ENCODE measurements at places on chromosomes 12 and 14. TPM values are rescaled to one million over a fixed set of nuclear protein-coding genes. Genes with fewer than 3 reads are reported as not detected.

The TRHDE gene
- total RNA-seq: not detected

The SIX1 gene
- 0.22 TPM for total RNA-seq

The ANO2 gene
- 84.1 TPM for total RNA-seq

The RILPL2 gene
- total RNA-seq: 3.1 TPM

The SLC22A17 gene
- 0.22 TPM for total RNA-seq

GRCh38 chr12:16266085-16266484, 11.4 kb downstream of the SLC15A5 start:
- no peak for DNase-seq

- no peak for DNase-seq
Observed at GRCh38 chr14:23209651-23210423, 26.4 kb upstream of the SLC7A8 start.

DNA sequence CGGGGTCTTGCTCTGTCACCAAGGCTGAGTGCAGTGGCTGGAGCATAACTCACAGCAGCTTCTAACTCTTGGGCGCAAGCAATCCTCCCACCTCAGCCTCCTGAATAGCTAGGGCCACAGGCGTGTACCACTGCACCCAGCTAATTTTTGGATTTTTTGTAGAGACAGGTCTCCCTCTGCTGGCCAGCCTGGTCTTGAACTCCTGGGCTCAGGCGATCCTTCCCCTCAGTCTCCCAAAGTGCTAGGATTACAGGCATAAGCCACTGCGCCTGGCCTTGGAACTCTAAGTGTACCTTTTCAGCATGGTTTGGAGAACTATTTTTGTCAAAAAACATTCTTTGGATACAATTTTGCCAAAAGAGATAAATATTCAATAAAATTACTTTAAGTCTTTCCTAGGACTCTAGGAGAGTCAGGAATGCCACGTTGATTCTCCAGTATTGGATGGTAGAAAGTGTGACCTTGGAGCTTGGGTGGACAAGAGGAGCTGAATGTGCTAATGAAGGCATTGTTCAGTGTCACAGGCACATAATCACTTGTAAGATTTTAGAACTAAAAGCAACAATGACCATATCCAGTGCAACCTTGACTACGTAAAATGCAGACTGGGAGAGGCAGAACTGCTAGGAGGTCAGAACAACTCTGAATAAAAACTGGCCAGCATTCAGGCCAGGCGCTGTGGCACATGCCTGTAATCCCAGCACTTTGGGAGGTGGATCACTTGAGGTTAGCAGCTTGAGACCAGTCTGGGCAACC, 2.8 kb downstream of the SRSF9 start:
- peak; percentile 55 for DNase-seq

GRCh38 chr14:71355324-71356201, 448.3 kb downstream of the PCNX1 start:
- no peak for DNase-seq

GRCh38 chr14:101624536-101624935, 63.2 kb downstream of the DIO3 start:
- DNase-seq: no peak

DNA sequence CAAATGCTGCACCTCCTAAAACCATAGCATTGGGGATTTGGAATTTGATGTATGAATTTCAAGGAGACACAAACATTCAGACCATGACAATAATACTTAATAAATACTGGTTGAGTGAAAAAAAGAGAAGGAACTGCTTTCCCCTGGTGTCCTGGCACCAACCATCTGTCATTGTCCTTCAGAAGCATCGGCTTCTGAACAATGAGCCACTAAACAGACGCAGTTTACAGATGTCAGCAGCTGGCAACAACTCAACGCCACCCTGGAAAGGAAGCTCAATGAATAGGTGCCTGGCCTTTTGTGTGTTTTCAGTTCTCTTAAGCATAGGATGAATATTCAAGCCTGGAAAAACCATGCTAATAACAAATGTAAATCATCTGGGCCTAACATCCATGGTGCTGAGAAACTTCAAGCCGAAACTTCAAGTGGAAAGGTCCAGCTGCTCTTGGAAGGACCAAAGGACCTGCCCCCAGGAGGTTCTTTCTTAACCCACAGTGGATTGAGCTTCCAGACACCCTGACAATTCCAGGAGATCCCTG, 101.3 kb downstream of the WIF1 start:
- DNase-seq: no peak

DNA sequence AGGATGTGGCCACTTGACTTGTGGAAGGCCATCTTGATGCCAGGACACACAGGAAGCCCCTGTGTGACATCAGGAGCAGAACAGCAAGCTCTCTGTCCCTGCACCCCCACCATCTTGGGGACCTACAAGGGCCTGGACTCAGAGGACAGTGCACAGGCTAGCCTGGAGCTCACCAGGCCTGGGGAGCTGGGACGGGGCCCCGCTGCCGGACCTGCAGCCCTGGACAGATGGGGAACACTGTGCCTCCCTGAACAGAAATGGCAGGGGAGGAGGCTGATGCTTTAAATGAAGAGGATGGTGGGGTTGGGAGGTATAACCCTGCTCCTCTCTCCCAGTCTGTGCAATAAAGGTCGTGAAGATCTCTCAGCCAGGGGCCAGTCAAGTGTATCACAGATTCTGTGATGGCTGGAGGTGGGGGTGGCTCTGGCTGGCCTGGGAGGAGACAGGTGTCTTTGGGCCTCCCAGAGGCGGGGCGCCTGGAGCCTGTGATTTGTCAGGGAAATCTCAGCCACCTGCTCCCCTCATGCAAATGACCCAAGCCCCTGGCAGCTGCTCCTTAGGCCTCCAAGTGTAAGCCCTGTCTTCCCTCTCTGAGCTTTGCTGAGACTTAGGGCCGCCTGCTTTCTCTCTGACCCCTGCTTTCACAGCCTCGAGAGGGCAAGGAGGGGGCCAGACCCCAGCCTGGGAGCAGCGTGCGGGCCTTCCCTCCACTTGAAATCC, 1.1 kb upstream of the GNB3 start:
- no peak for DNase-seq

DNA sequence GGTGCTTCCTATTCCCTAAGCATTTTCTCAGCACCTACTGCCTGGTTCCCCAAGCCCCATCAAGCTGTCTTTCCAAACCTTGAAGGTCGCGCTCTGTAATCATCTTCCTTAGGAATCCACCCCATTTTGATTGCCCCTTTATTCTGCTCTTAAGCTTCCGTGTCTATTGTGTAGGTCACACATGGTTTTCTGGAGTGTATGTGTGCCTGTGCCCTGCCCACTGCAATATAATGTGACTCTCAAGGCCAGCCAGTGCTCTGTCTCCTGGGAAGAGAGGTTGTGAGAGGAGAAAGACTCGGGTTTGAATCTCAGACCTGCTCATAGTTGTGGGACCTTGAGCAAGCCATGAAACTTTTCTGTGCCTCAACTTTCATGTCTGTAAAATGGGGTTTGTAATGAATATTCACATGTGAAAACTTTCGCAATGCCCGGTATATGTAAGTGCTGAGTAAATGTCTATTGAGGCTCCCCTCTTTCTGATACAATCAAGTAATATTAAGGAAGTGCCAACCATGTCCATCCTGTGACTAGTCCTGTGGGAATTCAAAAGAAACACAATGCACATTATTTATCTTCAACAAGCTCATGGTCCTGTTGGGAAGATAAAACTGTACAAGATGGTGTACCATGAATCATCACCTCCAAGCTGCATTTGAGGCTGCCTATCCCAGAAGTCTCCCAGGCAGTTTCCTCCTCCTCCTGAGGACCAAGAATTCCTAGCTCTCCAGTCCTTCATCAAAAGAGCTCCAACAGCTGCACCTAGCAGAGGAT, 774 bp upstream of the KRT75 start:
- no peak for DNase-seq

GRCh38 chr12:12425001-12425400, 68.1 kb downstream of the BORCS5 start:
- DNase-seq: no peak

- no peak for DNase-seq
Observed at GRCh38 chr14:55450539-55450938, 10.1 kb upstream of the TBPL2 start.

DNA sequence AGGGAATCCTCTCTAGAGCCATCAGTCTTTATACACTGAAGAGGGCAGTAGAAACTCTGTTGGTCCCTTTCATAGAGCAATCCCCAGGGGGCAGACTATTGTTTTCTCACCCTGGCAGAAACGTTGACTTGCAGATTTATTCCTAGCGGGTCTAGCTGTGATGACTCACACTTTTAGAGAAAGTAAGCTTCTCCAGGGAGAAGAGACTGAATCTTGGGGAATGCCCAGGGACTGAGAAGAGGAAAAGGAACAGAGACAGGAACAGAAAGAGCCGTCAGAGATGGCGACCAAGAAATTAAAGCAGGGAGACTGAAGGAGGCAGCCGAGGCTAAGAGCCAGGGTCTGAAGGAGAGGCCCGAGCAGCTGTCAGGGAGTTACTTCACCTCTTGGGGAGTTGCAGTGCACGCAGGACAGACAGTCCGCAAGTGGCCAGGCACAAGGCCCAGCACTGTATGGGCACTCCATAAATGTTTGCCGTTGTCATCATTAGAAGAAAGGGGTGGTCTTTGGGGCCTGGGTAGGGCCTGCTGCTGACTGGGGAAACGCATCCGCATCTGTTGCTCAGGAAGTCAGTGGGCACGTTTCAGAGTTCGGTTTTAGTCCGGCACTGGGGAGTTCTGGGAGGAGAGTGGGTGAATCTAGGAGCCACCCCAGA, 13.0 kb downstream of the PLEKHG6 start:
- DNase-seq: peak; percentile 99

GRCh38 chr12:11693067-11693466, 43.6 kb downstream of the ETV6 start:
- DNase-seq: no peak

Measured in lung microvascular endothelial cell (primary cell).